ENCODE measurements at places on chromosomes 2 and 18.
A peak's percentile ranks its signal among the peaks of the same experiment; 100 is the strongest.

- no peak for DNase-seq
Observed at GRCh38 chr18:23950644-23951043, 63.9 kb upstream of the TTC39C start.

DNA sequence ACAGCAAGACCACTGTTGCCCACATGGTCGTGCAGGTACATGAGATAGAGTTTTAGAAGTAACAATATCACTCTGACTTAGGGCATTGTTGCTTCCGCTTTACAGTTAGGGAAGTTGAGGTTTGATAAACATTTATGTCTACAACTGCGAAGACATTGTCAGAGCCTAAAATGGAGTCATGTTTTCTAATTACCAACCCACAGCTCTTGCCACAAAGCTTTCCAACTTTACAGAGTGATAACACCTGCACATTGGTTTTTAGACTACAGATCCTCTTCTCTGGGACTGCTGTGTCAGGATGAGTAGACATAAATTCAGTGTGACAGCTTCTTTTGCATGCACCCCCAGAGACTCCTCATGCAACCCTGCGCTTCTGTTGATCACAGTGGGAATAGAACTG lies 119.0 kb downstream of the FEZ2 start:
- no peak for DNase-seq

GRCh38 chr18:47422524-47422923 lies 171.1 kb upstream of the SKOR2 start:
- DNase-seq = no peak

- no peak for DNase-seq
Observed at GRCh38 chr2:20877960-20878359, 55.1 kb upstream of the LDAH start.

DNA sequence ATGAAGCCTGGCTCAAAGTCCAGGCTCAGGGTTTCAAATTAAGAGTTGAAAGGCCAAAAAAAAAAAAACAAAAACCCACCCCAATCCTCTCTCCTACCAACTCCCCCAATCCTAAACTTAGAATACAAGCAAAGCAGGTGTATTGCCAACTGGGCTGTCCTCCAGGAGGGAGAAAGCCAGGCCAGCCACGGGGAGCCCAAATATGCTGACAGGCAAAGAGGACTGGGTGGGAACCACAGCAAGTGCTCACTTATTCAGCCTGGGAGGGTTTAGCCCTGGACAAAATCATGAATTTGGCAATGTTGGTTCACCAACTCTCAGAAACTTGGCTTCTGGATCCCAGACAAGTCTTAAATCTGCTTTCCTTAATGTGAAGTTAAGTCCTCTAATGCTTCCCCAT lies 36.5 kb downstream of the GKN2 start:
- DNase-seq = no peak

GRCh38 chr18:48314690-48315089 lies 94.5 kb downstream of the ZBTB7C start:
- no peak for DNase-seq

DNA sequence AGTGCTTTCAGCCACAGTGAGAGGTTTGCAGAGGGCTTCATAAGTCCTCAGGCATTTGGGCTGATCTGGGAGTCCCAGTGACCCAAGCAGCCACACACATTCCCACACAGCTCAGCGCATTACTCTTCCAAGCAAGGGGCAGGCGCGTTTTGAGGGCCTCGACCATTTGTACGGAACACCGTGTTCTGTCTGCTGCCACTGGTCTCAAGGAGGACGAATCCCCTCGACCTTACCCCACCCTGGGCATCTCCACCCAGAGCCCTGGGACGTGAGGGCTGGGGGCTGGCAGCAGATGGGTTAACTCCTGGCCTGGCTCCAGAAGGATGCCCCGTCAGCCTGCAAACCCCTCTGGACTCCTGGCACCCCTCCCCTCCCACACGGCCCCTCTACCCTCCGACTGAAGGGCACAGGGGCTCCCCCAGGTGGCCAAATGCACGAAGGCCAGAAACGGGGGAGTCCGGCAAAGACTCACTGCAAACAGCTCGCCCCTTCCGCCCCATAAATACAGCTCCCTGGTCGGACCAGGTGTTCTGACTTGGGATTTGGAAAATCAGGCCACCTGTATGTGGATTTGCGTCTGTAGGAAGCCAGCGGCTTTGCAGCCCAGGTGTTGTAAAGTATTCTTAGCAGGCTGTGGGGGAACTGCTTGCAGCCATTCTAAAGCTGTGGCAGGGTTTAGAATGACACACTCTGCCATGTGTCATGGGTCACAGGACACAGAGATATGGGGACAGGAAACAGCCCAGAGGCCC lies 33.6 kb upstream of the PTMA start:
- peak; percentile 38 for DNase-seq

GRCh38 chr2:223048519-223048918 lies 3.5 kb upstream of the KCNE4 start:
- DNase-seq = no peak

All from stimulated activated CD8-positive, alpha-beta memory T cell treated with anti-CD3 and anti-CD28 coated beads, Interleukin-2, amount 100 ng/mL, for 1 hour (primary cell).